Natural killer cell (primary cell): ENCODE measurements at places on chromosomes 1 and 21. TPM values are rescaled to one million over a fixed set of nuclear protein-coding genes. Genes with fewer than 3 reads are reported as not detected.

TACSTD2 gene
- not detected for total RNA-seq

ZSWIM5 gene
- total RNA-seq, result 1.1 TPM

- no peaks in the 10 kb centered on the region for H3K4me1 ChIP-seq
- DNase-seq, result no peak
- peaks cover 2% of the 10 kb centered on the region for H3K27me3 ChIP-seq
- H3K36me3 ChIP-seq, result no peaks in the 10 kb centered on the region
- no peak overlapping the region for H3K27ac ChIP-seq
Observed at GRCh38 chr1:59272507-59272906, 24.4 kb upstream of the FGGY start.

- peaks cover 5% of the 10 kb centered on the region for H3K27me3 ChIP-seq
- no peak for DNase-seq
- no peaks in the 10 kb centered on the region for H3K36me3 ChIP-seq
- H3K4me3 ChIP-seq, result no peak overlapping the region
Observed at GRCh38 chr1:151841141-151841540, 1.5 kb upstream of the C2CD4D start.

DNA sequence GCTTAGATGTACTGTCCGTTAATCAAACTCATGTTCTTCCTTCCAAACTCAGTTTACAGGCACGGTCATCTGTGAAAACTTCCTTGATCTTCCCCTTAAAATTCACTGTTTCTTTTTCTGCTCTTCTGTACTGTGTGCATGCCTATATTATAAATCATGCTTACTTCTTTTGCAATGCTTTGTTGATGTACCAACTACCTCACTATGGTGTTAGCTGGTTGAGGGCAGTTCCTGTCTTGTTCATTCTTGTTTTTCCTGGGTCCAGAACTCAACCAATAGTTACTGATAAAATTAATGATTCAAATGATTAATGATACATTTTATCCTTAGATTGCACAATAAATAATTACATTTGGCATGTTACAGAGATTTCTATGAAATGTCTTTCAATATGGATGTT, 163.8 kb downstream of the CHRM3 start:
- peaks cover 3% of the 10 kb centered on the region for H3K4me1 ChIP-seq
- no peak for DNase-seq
- H3K36me3 ChIP-seq, result no peaks in the 10 kb centered on the region
- H3K4me3 ChIP-seq, result no peak overlapping the region

DNA sequence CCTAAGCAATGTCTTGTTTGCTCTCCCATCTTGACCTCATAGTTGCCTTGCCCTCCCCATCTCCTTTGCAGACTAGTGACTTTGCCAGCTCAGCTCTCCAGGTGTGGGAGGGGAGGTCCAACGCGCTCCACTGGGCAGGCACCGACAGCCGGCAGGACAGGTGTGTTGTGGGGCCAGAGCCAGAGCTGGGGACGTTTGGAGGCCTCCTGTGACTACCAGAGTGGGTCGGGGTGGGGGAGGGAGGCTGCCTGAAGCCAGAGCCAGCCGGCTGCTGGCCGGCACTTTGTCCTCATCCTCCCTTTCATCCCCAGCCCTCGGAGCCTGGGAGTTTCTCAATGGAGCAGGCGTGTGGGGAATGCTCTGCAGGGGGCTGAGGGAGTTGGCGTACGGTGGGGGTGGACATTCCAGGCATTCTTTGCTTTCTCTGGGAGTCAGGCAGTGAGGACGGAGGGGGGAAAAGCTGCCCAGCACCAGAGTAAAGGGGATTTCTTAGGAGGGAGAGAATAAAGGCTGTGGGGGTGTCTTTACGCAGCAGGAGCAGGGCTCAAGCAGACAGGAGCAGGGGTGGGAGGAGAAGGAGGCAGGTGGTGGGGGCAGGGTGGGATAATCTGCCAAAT, 20.2 kb downstream of the NUAK2 start:
- no peak overlapping the region for H3K4me3 ChIP-seq
- no peak overlapping the region for H3K27ac ChIP-seq
- peaks cover 21% of the 10 kb centered on the region for H3K4me1 ChIP-seq
- no peak for DNase-seq
- peaks cover 52% of the 10 kb centered on the region for H3K36me3 ChIP-seq
